ENCODE measurements at places on chromosomes 11 and 22. TPM values are rescaled to one million over a fixed set of nuclear protein-coding genes. Genes with fewer than 3 reads are reported as not detected.

DNA sequence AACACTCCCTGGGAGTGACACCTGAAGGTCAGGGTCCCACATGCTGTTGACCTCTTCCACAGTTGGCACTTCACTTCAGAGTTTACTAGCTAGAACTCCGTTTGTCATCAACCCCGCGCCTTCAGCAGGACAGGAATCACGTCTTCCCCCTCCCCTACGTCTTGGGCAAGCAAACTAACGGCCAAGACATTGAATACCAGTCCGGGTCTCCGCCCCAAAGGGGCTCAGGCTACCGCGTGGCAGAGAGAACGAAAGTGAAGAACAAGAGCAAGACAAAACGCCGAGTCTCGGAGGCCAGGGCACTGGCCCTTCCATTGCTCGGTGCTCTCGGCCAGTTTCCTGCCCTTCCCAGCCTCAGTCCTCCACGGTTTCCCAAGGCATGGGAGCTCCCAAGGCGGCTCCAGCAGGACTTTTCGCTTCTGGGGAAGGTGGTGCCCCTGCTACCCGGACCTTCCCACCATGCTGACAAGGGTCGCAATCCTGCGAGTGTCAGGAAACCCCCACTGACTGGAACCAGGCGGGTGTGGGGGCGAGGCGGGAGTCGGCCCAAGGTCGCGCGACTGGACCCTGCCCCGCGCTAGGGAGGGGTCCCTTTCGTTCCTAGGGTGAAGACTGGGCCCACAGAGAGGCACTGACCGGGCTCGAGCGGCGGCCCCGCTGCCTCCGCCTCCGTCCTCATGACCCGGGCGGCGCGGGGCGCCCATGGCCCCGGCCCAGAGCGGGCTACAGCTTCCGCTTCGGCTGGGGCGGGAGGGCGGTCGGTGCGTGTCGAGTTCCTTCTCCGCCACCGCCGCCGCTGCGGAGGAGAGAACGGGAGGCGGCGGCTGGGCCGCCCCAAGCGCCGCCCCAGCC, at the start of gene GUCD1:
Gene GUCD1 (minus strand): TSS at position 826 of the 852 bp plus-strand sequence. CDS start 147 bp downstream, at position 679.
- DNase-seq = no peak

- DNase-seq = no peak
Observed at GRCh38 chr11:69487849-69488542, 6.5 kb downstream of the LINC01488 start.

GRCh38 chr11:35650467-35650866, 12.1 kb upstream of the TRIM44 start:
- no peak for DNase-seq

GRCh38 chr11:118396097-118396501, 5.3 kb upstream of the ATP5MG start:
- no peak for DNase-seq

DNA sequence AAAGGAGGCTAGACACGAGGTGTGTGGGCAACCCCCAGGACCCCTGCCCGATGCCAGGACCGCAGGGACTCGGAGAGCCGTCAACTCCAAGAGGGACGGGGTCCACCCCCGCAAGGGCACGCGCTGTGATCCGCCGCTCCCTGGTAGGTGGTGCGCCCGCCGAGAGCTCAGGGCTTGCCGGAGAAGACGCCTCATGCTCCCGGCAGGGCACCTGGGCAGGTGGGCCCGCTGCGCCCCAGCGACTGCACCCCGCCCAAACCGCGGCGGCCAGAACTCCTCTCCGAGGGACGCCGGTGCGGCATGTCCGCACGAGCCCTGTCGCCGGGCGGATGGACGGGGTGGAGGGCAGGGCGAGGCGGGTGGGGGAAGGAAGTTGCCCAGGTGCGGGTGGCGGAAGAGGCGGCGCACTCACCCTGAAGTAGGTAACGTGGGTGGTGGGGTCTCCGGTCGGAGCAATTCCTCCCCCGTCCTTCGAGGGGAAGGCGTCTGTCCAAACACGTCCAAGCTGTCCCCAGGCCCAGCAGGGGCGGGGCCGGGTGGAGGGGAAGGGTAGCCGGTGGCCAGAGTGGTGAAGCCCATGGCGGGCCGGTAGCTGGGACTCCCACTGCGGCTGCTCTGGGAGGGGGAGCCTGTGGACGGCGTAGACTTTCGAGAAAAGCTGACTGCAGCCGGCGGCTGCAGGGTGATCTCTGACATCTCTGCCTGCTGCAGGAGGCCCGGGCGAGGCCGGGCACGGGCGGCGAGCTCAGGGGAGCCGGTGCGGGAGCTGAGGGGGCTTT, 37.2 kb downstream of the IGSF9B start:
- no peak for DNase-seq

GRCh38 chr11:65055538-65055937, 2.8 kb downstream of the NAALADL1 start:
- no peak for DNase-seq

DNA sequence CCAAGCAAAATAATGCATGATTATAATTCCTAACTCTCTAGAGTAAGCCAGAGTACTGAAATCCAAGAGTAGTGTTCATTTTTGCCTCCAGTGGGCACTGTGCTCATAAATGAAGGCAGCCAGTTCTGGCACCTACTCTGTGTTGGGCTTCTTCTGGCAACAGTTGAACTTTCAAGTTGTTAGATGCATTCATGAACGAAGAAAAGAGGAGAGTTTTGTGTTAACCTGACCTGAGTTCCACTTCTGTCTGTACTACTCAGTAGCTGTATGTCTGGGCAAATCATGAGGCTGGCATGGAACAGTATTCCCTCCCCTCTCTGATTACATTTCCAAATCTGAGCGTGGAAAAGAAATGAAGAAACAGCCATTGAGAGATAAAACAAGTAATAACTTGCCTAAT, 20.3 kb upstream of the TENM4 start:
- no peak for DNase-seq

- DNase-seq = no peak
Observed at GRCh38 chr11:44701276-44701675, 25.5 kb upstream of the TSPAN18 start.

DNA sequence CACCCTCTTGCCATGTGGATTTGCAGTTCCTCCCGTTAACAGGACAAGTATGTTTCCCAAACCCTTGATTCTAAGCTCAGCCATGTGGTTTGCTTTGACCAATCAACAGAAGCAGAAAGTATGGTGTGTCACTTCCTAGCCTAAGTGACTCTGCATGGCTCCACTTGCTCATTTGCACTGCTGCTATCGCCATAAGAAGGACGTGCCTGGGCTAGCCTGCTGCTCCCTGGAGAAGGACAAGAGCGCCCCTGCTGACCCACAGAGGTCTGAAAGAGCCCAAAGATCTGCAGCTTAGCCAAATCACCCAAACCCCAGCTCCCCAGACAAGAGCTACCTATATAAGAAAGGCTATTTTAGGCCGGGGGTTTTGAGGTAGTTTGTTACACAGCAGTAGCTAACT, 18.0 kb downstream of the TBRG1 start:
- no peak for DNase-seq

- DNase-seq = no peak
Observed at GRCh38 chr11:11372461-11372860, 19.4 kb upstream of the CSNK2A3 start.

DNA sequence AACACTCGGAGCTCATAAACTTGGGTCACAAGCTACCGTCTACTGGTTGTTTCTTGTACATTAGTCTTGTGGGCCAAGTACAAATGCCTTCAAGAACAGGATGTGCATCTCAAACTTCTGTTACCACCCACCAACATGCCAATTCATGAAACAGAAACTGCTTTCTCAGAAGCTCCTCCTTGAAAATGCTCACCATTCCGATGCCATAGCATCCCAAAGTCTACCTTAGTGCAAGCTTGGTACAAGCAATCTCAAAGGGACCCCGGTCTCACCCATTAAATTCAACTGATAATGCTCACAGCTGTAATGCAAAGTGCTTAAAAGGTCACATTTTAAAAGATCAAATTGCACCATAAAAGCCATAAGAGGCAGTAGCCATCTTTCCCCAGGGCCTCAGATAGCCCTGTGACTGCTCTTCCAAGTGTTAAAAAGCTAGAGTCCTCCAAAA, 31.8 kb upstream of the CCDC34 start:
- no peak for DNase-seq

DNA sequence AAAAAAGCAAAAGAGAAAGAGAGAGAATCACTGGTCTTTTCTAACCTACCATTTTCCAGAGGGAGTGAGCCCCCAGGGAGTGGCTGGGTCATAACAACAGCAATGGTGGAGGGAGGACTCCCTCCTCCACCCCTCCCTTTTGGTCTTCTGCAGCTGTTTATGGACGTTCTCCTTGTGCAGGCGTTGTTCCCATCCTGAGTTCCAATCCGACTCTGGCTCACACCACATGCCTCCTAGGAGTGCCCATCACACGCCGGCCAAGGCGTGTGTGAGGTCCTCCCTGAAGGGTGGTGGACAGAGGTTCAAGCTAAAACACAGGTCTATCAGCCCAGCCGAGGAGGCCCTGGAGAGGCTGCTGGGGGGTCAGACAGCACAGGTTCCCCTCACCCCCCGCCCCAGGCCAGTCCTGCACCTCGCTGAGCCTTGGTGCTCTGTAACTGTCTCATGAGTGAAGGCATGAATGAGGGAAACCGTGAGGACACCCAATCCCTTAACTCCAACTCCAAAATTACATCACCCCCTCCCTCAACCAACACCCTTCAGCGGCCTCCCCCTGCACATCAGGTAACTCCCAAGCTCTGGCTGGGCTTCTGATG, 29.4 kb downstream of the IFT27 start:
- DNase-seq = no peak

- DNase-seq = no peak
Observed at GRCh38 chr11:1928891-1929541, 9.5 kb downstream of the TNNT3 start.

DNA sequence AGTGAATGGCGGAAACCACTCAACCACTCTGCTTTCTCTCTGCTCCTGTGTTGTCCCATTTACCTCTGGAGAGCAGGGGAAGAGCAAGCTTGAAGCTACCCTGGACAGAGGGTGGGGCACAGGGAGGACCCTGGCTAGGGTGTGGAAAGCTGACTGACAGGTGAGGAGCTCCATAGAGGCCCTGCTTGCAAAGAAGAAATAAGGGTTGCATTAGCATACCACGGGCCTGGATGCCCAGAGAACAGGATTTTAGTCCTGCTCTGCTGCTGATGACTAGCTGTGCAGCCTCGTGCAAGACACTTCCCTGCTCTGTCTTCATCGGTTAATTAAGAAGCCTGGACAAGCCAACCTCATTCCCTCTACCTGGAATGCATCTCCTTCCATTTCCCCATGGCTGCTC, 135.0 kb downstream of the BUD13 start:
- no peak for DNase-seq

GRCh38 chr11:122572592-122572991, 82.9 kb upstream of the UBASH3B start:
- DNase-seq = no peak

- no peak for DNase-seq
Observed at GRCh38 chr11:13674799-13675509, 6.5 kb downstream of the FAR1 start.

GRCh38 chr11:23473782-23474181, 613.5 kb upstream of the CCDC179 start:
- DNase-seq = no peak

DNA sequence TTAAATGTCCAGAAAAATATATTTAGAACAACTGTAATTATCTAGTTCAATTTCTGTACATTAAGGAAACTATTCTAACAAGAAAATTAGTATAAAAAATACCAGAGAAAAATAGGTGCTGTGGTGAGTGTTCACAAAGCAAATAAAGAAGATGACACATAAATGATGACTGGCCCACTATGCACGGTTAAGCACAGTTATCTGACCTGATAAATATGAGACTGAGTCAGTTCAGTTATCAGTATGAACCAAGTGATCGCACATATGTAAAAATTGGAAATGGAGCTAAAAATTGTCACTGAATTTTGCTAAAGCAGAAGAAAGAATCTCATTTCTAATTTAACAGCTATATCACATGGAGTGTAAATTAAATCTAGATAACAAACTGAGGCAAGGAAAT, 18.8 kb upstream of the MAML2 start:
- no peak for DNase-seq

DNA sequence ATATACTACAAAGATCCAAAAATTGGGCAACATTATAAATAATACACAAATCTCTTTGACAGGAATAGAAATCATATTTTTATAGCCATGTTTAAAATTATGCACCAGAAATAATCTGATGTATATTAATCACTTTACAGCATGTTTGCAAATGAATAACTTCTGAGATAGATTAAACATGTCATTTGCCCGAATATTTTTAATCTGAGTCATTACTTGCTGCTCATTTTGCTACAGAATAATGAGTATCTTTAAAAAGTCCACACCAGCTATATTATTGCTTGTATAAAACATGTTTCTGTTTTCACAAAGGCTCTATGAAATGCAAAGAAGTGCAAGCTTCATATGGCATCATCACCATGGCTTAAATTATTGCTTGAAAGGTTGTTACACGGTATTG, 336.8 kb downstream of the GUCY1A2 start:
- no peak for DNase-seq

- DNase-seq = no peak
Observed at GRCh38 chr11:125443767-125444311, 52.2 kb downstream of the FEZ1 start.

GRCh38 chr11:48354013-48354412, 12.3 kb downstream of the OR4C5 start:
- no peak for DNase-seq

GRCh38 chr22:41949297-41949965, 2.5 kb upstream of the CENPM start:
- no peak for DNase-seq

DNA sequence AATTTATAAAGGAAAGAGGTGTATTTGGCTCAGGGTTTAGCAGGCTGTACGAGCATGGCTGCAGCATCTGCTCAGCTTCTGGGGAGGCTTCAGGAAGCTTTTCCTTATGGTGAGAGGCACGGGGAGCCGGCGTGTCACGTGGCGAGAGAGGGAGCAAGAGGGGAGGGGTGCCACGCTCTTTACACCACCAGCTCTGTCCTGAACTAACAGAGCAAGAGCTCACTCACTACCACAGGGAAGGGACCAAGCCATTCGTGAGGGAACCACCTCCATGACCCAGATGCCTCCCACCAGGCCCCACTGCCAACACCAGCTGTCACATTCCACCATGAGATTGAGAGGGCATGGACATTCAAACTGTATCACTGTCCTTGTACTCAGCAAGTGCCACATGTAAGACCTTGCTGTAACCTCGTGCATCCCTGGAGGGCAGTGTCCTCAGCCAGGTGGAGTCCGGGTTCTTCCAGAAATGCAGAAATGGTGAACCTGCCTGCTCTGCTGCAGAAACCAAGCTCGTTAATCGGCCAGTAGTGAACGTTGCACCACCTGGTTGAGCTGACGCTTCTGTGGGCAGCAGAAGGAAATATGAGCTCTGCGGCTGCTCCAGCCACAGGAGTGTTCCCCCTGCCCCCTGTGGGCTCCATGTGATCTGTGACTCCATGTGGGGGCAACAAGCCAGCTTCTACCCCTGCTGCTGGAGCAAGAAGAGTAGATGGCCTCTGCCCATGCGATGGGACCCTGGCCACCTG, 368.6 kb downstream of the TBC1D22A start:
- no peak for DNase-seq

UQCC3 gene
- total RNA-seq = 17.2 TPM

CARD16 gene
- 4.0 TPM for total RNA-seq

SEZ6L gene
- not detected for total RNA-seq

ADORA2A gene
- total RNA-seq = 2.5 TPM

VWCE gene
- 0.42 TPM for total RNA-seq

TMEM225 gene
- not detected for total RNA-seq

NELL1 gene
- total RNA-seq = 1.5 TPM

OR2D2 gene
- not detected for total RNA-seq
